SK-MEL-5 (cell line): ENCODE measurements at places on chromosomes 13 and 19. TPM values are rescaled to one million over a fixed set of nuclear protein-coding genes. Genes with fewer than 3 reads are reported as not detected.
A peak's percentile ranks its signal among the peaks of the same experiment; 100 is the strongest.

DNA sequence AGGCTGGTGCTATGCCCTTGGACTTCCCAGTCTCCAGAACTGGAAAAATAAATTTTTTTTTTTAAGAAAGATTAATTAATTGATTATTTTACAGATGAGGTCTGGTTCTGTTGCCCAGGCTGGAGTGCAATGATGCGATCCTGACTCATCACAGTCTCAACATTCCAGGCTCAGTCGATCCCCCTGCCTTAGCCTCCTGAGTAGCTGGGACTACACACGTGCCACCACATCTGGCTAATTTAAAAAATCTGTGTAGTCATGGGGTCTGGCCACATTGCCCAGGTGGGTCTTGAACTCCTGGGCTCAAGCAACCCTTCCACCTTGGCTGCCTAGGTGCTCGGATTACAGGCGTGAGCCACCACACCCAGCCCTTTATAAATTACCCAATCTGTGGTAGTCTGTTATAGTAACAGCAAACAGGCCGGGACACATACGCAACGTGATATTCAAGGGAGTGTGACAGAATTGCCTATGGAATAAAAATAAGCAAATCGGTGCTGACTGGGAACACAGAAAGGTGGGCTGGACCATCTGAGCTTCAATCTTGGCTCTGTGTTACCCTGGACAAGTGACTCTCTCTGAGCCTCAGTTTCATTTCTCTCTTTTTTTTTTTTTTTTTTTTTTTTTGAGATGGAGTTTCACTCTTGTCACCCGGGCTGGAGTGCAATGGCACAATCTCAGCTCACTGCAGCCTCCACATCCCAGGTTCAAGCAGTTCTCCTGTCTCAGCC is 42.8 kb downstream of the PIN1 start:
- DNase-seq, result no peak

DNA sequence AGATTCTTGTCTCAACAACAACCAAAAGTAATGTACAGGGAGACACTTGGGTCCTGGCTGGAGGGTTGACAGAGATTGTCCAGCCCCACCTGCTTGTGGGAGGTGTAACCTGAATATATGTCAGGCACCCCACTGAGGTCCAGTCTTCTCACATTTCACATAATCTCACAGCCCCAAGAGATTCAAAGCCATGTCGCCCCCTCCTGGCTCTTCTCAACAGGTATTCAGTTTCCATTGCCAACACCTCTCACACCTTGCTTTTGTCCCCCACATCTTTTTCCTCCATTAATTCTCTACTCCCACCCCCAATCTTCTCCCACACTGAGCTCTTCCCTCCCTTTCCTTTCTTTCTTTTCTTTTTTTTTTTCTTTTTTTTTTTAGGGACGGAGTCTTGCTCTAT is 11.2 kb downstream of the UNC13A start:
- DNase-seq, result peak; percentile 17

DNA sequence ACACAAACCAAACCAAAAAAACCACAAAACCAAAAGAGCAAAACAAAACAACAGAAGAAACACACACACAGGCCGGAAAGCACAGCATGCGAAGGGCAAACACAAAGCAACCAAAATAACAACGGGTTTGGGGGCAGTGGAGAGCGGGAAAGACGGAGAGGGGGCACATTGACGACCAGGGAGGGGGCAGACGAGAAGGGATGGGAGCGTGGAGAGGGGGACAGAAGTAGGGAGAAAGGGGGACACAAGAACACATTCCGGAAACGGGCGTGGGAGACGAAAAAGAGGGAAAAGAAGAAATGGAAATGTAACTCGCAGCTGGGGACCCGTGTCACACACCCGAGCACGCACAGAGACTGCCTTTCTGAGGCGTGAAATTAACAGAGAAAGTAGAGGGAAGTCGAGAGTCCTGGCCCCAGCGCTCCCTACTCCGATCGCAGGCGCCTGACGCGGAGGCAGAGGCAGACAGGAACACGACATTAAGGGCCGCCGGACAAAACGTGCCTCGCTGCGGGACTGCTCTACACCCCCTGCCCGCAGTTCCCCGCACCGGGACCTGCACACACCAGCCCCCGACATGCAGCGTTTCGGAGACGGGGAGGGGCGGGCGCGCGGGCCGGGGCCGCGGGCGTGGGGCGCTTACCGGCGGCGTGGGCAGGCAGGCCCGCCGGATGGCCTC is 652 bp downstream of the POU4F1 start:
- no peak for DNase-seq

DNA sequence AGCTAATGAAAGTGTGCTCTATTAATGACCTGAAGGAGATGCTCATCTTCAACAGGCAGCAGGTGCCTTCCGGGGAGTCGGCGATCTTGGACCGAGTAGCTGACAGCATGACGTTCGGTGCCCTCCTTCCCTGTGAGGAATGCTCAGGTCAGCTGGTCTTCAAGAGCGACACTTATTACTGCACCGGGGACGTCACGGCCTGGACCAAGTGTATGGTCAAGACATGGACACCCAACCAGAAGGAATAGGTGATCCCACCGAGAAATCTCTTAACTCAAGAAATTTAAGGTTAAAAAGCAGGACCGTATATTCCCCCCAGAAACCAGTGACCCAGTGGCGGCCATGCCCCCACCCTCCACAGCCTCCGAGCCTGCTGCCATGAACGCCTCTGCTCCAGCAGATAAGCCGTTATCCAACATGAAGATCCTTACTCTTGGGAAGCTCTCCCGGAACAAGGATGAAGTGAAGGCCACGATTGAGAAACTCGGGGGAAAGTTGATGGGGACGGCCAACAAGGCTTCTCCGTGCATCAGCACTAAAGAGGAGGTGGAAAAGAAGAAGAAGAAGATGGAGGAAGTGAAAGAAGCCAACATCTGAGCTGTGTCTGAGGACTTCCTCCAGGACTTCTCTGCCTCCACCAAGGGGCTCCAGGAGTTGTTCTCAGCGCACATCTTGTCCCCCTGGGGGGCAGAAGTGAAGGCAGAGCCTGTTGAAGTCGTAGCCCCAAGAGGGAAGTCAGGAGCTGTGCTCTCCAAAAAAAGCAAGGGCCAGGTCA is 22.8 kb upstream of the ANKRD10 start:
- no peak for DNase-seq

GRCh38 chr13:34462843-34463242 is 479.2 kb upstream of the NBEA start:
- DNase-seq, result no peak

- no peak for DNase-seq
These were observed 218.3 kb downstream of the DCT start for GRCh38 chr13:94261163-94261562.

DNA sequence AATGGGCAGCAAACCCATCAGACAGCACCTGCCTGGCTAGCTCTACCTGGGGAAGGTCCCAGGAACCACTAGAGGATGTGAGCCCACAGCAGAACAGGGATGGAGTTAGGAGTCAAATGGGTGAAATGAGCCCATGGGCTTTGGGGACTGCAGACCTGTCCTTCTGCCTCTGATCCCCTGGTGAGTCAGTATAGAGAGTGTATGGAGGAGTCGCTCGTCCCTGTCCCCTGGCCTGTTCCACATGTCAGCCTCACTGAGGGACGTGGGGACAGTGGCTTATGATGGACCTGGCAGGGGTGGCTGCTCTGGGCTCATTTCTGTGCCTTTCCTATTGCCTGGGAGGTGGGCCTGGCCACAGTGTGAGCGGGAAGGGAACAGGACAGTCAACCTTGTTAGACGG is 4.0 kb downstream of the CEACAM1 start:
- DNase-seq, result no peak

DNA sequence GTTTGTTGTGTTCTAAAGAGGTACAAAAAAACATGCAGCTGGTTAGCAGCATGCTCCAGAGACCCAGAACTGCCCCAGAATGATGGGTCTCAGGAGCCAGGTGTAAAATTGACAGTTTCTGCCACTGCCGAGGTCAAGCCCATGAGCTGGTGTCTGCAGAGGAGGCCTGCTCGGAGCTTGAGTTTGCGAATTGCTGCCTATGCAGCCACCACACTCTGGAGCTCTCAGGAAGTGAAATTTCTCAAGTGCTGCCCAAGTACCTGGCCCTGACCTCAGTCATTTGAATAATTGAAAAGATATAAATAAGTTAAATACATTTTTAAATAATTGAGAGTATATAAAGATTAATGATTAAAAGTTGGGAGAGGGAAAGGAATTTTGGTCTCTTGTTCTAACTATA is 66.4 kb downstream of the ZAR1L start:
- DNase-seq, result no peak

DNA sequence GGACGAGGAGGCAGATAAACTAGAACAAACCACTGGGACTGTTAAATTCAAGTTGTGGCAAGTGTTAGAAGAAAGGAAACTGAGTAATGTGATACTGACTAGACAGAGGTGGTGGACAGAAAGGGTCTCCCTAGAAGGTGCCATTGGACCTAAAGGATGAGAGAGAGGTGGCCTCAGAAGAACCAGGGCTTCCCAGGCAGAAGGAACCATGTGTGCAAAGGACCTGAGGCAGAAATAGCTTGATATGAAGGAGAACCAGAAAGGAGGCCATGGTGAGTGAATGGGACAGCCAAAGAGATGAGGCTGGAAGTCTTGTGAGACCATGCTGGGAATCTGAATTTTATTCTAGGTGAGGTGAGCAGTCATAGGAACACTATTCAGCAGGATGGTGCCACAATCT is 2.8 kb upstream of the SYDE1 start:
- DNase-seq, result no peak

DNA sequence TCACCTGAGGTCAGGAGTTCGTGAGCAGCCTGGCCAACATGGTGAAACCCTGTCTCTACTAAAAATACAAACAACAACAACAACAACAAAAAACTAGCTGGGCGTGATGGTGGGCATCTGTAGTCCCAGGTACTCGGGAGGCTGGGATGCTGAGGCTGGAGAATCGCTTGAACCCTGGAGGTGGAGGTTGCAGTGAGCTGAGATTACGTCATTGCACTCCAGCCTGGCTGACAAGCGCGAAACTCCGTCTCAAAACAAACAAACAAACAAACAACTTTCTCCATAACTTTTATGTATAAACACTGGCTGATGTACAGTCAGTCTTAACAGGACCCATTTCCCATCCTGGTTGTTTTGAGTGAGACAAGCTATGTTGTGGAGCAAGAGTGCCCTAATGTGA is 5.8 kb upstream of the CYP4F8 start:
- no peak for DNase-seq

- no peak for DNase-seq
These were observed 209.5 kb downstream of the KLF5 start for GRCh38 chr13:73268306-73268705.

DNA sequence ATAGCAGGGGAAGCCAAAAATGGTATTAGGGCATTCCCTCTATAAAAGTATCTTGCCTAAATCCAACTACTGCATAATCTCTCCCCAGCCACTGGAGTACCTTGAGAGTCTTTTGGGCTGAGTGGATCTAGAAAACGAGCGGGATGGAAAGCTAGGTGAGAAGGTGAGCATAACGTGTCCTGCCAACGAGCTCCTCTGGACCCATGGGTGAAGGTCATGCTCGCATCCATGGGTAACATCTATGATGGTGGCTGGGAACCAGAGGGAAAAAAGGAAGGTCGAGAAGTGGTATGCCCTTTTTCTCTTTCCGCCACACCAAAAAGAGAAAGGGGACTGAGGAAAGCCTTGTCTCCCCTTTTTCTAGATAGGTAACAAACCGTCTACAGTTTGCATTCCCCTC is 63.0 kb downstream of the ZNF208 start:
- no peak for DNase-seq

DNA sequence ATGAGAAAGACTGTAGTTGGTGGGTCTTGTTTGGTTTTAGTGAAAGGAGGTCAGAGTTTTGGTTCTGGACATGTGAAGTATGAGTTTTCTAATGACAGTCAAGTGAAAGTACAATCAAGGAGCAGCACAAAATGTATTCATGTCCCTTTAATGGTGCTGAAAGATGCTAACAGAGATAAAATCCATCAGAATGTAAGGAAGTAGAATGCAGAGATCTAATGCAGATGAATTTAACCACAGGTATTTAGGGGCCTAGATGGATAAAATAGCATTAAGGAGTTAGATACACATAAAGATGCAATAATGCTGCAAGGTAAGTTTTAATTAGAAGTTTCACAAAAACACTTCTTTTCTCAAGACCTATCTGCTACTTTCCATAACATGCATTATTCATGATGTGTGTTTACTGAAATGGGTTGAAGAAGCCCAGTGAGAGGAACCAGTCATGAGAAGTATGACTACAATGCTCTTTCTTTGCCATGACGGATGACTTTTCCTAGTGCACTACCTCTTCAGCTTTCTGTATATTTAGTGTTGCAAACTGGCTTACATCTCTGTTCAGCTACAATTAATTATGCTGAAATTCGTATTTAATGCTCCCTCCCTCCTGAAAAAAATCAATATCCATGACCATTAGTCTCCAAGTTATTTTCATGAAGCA is 222.9 kb upstream of the HTR2A start:
- DNase-seq, result no peak

- peak; percentile 53 for DNase-seq
These were observed 4.0 kb upstream of the ZFP36 start for GRCh38 chr19:39402346-39403300.

GRCh38 chr13:39527961-39528660 is 74.9 kb downstream of the LHFPL6 start:
- no peak for DNase-seq

DNA sequence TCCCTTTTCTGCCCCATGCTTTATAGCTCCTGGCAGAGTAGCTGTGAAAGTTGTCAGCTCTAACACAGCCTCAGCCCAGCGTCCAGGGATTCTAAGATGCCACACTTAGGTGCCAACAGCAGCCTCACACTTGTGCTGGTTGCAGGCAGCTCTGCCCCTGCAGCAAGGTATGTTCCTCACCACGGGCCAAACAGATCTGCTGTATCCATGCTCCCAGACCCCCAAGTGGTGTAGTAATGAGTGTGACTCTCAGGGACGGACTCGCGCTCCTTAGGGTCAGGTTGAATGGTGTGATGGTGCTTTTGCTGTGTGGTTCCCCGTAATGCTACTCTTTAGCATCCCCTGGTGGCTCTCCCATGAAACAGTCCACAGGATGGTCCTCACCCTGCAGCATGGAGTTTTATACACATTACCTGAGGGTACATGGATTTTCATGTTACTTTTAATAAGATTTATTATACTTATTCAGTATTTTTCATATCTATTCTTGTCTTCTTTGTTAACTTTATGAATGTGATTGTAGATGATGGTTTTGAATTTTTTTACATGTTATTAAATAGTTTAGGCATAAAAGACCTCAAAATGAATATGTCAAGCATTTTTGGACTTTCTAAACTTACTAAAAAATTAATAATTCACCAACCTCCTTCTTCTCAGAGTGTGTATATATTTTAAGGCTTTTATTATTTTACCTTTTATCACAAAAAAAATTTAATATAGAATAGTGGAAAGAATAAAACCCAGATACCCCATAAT is 232.5 kb downstream of the SLC7A1 start:
- peak; percentile 75 for DNase-seq

Gene ODAD3
- 0.08 TPM in 1 of 2 replicates, not detected in the other for total RNA-seq

Gene BBC3
- total RNA-seq, result 45.9 and 51.2 TPM in 2 replicates

Gene BRSK1
- 3.3 and 3.5 TPM in 2 replicates for total RNA-seq

Gene VN1R2
- not detected in 2 replicates for total RNA-seq

Gene TRMT1
- total RNA-seq, result 32.9 and 36.8 TPM in 2 replicates

Gene ZNF525
- total RNA-seq, result 9.5 and 10.0 TPM in 2 replicates

Gene KLHL1
- total RNA-seq, result 0.03 and 0.08 TPM in 2 replicates

Gene ERICH4
- total RNA-seq, result not detected in 2 replicates

Gene SYNGR4
- not detected in 2 replicates for total RNA-seq

Gene ZNF382
- 6.8 and 9.9 TPM in 2 replicates for total RNA-seq

Gene SIN3B
- 14.4 and 16.0 TPM in 2 replicates for total RNA-seq

Gene KIR2DL3
- total RNA-seq, result not detected in 2 replicates
